ENCODE measurements at places on chromosomes 5 and 9. TPM values are rescaled to one million over a fixed set of nuclear protein-coding genes. Genes with fewer than 3 reads are reported as not detected.

SLC6A3 gene
- total RNA-seq: not detected

LIFR gene
- 106 TPM for total RNA-seq

CACNA1B gene
- 0.09 TPM for total RNA-seq

REEP5 gene
- 73.6 TPM for total RNA-seq

PCDHB11 gene
- 9.9 TPM for total RNA-seq

ZNF483 gene
- 20.1 TPM for total RNA-seq

MARCHF11 gene
- total RNA-seq: not detected

SV2C gene
- total RNA-seq: 4.9 TPM

F2R gene
- 4.7 TPM for total RNA-seq

FGFR4 gene
- 1.4 TPM for total RNA-seq

ACOT12 gene
- not detected for total RNA-seq

CFAP77 gene
- not detected for total RNA-seq

SLC25A48 gene
- total RNA-seq: 59.3 TPM

Data from sciatic nerve (tissue), 2 donors.